ENCODE measurements at places on chromosomes 3 and 15.

- DNase-seq: no peak
These were observed 230.4 kb upstream of the WNT5A start for GRCh38 chr3:55717481-55717880.

GRCh38 chr3:151561878-151562277, 101.0 kb upstream of the IGSF10 start:
- no peak for DNase-seq

GRCh38 chr3:149199474-149199873, 22.2 kb downstream of the CP start:
- no peak for DNase-seq

DNA sequence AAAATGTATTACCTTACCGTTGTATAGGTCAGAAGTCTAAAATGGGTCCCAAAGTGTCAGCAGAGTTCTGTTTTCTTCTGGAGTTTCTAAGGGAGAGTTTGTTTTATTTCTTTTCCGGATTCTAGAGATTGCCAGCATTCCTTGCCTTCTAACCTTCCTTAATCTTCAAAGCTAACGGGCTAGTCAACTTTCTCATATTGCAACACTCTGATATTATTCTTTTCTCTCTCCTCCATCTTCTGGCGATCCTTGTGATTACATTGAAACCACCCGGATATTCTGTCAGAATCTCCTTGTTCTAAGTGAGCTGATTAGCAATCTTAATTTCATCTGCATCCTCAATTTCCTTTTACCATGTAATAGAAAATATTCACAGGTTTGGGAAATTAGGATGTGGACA, 36.2 kb upstream of the AADACL2 start:
- DNase-seq: no peak

- no peak for DNase-seq
These were observed 74.6 kb downstream of the PRICKLE2 start for GRCh38 chr3:64150623-64151207.

GRCh38 chr15:77688693-77689092, 56.0 kb upstream of the LINGO1 start:
- no peak for DNase-seq

DNA sequence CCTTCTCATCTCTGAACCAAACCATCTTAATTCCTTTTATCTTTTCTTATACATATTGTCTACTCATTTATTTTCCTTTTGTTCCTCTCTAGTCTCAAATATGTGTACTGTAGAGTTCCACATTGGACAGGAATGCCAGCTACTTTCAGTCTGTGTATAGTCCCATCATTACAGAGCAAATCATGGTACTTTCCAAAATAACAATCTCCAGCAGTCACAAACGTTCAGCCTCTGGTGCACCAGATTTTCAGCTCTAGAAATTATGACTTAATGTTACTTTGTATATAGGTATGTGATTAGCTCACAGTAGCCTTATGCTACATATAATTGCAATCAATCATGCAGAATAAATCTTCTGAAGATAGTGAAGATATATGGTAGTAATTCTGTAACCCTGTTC, 32.5 kb upstream of the TM4SF4 start:
- DNase-seq: no peak

Data from GM18507 (cell line).